ENCODE measurements at places on chromosomes 4 and X.

DNA sequence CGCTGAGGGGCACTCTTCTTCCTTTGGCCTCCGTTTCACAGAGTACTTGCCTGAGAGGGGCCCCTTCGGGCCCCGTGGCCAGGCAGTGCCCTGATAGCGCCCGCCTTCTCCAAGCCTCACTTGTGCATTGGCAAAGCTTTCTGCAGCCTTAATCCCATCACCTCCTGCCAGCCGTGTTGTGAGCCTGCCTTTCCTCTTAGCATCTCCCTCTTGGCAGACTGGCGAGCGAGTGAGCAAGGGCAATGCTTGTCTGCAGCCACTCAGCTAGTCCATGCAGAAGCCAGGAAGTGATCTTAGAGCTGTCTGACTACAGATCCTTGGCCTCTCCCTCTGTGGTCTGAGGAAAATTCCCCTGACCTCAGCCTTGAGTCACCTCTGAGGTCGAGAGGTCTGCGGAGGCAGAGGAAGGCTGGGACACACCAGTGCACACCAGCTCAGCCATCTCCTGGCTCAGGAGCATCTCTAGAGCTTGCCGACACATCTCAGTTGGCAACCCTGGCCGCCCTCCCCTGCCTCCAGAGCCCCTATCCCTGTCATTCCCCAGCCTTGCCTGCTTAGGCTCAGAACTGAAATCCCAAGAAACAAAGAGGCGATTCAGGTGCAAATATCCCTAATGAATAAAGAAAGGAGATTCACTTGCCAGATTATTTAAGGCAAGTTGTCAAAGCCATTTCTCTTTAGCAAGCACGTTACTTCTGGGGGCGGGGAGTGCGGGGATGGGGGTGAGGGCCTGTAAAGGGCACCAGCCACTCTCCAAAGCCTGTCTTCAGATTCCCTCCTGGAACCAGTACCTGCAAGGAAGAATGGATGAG lies 143.5 kb upstream of the MAMLD1 start:
- no peak for DNase-seq

DNA sequence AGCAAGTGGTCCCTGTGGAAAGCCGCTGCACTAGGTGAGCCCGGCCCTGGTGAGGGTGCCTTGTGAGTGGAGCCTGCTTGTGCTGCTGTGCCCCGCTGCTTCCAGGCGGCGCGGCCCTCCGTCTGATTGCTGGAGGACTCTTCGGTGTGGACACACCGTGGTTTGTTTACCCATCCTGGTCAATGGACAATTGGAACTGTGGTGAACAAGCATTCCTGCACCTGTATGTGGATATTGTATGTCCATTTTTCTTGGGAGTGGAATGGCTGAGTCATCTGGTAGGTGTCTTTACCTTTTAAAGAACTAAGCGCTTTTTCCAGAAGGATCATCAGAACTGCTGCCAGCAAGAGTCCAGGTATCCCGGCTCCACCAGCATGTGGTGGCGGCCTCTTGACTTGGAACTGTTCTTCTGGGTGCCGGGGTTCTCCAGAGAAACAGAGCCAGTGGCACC lies 15.6 kb downstream of the MAEA start:
- no peak for DNase-seq

- DNase-seq = no peak
Observed at GRCh38 chr4:6917461-6918271, 8.0 kb downstream of the TBC1D14 start.

GRCh38 chrX:23992431-23992830 lies 34.6 kb downstream of the KLHL15 start:
- no peak for DNase-seq

DNA sequence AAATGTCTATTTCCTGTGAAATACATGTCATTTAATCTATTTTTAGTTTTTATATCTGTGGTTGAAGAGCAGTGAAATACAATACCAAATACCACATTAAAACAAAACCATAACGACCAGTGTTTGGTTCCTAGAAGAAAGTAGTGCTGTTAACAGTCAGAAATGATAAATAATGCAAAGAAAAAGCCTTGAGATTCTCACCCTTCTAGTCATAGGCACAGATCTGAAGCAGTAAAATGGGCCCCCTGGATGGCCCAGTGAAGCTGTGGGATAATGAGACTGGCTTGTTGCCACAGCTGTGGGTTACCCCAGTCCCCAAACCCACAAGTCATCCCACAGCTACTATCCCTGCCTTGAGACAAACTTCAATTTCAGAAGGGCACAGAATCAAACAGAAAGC lies 137.3 kb upstream of the RPL34 start:
- DNase-seq = no peak

DNA sequence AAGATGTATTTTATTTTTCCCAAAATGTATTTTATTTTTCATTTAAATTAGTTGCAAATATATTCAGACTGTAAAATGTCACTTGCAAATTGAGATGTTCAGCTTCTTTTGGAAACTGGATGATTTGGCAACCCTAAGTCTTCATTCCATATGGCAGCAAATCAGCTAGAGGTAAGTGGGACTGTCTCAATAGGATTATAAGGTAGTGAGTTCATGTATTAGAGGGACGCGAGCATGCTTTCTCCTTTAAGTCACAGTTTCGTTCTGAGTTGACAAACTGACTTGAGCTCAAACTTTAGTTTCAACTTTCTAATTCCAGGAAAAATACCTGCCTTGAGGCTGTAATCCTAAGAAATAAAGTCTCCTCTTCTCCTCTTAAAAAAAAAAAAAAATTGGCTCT lies 44.2 kb upstream of the TMEM131L start:
- no peak for DNase-seq

DNA sequence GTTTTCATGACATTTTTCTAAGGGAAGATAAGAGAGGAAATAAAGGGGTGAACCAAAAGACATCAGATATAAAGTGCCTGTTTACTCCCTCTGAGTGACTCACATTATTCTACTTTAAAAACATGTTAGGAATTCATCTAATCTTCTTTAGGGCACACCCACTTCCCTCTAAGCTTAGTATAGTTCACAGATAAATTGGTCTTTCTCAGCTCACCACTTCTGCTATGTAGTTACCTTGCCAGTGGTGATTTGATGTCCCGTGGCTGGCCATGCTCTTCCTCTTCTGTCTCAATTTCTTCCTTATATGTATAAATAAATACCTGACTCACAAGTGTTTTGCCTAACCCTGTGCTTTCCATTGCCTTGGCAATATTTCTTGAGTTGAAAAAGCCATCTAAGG lies 96.8 kb downstream of the PDLIM5 start:
- DNase-seq = no peak

DNA sequence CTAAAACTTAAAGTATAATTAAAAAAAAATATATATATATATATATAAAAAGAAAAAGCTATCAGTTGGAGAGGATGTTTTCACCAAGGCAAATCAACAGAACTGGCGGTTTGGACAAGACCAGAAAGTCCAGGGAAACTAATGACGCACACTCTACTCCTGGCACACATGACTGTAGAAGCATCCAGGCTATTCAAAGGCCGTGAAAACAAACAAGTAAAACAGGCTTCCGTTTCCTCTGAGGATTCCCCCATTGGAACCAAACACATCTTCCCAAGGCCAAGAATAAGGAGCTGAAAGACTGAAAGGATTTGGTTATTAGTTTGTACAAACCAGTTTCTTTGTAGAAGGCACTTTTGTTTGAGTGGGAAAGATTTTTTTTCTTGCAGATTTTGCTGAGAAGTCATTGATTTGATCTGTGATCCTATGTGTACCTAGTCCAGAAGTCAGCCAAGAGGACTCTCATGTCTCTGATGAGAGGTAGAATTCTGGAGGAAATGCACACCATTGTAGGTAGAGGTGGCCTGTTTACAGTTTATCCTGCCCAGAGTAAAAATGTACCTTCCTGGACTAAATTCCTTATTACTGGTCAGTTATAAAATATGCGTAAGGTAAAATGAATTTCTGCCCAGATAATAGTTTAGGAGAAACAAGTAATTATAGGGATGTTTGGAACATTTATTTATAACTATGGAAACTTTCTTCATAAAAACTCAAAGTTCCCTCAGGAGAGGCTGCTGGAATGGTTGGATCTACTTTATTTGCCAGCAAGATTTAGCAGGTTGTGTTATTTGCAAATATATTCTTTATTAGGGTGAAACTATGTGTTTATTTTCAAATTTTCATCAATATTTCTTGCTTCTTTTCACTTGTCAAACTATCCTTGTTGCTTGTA lies 66.5 kb downstream of the DMP1 start:
- DNase-seq = no peak

GRCh38 chr4:26807330-26807729 lies 53.3 kb upstream of the STIM2 start:
- DNase-seq = no peak
